Naive thymus-derived CD4-positive, alpha-beta T cell (primary cell): ENCODE measurements at places on chromosomes 6 and 20.

DNA sequence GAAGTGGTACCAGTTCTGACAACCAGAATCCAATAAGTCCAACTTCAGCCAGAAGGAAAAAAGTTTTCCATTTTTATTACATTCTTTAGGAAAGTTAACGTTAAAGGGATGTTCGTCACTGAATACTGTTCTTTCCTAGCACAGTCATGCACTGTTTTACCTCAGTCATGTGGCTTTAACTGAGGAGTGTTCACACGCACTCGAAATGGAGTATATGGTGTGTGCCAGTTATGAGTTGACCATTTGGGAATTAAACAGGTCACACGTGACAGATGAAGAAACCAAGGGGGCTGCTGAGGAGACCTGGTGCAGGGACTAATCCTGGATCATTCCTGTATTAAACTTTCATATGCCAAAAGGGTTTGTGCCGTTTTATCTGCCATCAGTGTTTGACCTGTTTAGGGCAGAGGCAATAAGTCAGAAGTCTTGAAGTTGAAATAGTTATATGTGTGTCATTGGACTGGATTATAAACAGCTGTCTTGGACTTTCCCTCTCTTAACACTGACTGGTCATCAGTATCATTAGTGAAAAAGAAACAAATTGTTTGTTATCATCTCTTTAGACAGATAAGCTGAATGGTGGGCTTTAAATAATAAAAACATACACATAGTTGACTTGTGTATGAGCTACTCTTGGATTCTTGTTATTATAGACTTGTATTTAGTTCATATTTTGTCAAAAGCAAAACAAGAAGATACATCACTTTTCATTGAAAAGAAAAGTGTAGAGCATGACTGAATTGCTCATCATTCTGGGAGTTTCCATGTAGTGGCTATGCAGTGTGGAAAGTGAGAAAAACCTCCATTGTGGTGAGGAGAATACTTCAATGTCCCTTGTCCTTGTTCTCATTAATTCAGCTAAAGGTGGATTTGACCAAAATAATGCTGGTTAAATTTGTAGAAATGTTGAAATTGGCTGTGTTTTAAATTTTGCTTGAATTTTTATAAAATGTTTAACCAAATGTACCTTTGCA, 123.5 kb upstream of the SAMD5 start:
- no peak for DNase-seq

DNA sequence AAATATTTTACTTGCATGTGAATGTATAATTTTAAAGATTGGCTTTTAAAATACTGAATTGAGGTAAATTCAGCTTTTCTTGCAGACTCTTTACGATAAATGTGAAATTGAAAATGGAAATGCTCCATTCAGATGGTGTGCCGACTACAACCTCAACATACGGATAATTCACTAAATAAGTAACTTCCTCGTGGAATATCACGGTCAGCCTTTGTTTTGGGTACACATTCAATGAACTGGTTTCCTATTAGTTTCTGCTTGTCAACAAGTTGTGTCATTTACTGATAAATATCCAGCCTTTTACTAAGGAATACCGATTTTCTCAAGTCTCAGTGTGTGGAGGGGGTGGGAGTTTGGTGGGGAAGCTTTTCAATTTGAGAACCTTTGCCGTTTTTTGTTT, 2.4 kb upstream of the IRF4 start:
- DNase-seq = no peak

DNA sequence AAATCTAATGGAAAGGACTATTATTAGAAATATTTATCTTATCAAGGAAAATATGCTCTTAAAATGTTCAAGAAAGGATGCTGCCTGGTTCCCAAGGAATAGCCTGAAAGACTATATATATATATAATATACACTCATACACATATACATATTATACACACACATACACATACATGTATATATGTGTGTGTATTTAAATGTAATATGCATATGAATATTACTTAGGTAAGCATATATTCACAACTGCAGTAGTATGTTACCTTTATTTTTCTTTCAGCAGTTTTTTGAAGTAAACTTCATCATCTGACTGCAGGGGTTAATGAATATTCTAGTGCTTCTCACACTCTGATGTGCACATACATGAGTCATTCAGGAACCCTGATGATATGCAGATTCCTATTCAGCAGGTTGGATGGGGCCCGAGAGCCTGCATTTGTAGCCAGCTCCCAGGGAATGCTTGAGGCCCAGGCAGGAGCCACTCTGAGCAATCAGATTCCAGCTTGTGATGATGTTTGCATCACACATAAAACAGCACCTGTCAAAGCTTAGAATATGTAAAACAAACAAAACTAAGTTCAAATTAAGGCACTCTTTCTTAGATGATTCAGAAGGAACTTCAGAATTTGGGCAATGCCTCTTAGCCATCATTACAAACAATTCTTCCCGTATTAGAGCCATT, 16.1 kb downstream of the MYLK4 start:
- DNase-seq = no peak

- DNase-seq = no peak
Measured at GRCh38 chr6:53236241-53236640, 87.6 kb upstream of the GCM1 start.

DNA sequence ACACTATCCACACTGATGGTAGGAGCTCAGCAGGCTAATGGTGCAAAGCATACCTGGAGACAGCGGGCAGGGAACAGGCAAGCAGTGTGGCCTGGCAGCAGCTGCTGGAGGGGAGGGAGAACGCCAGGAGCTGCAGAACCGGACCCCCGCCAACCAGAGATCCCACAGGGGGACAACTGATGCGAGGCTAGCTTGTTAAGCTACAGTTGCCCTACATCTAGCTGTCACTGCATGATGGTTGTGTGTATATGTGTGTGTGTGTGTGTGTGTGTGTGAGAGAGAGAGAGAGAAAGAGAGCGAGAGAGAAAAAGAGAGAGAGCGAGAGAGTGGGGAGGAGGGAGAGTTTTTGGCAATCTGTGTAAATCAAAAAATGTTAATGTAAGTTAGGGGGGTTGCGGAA, 69.7 kb upstream of the NHSL1 start:
- no peak for DNase-seq

- DNase-seq = no peak
Measured at GRCh38 chr20:38420388-38421085, 14.6 kb downstream of the SNHG17 start.

GRCh38 chr20:15612769-15613168, 960.5 kb downstream of the KIF16B start:
- DNase-seq = no peak

GRCh38 chr6:12298017-12298978, 8.1 kb downstream of the EDN1 start:
- DNase-seq = no peak

- DNase-seq = no peak
Measured at GRCh38 chr20:61646986-61647385, 394.9 kb downstream of the CDH4 start.

- DNase-seq = no peak
Measured at GRCh38 chr6:68635706-68636513, 828 bp downstream of the ADGRB3 start.

DNA sequence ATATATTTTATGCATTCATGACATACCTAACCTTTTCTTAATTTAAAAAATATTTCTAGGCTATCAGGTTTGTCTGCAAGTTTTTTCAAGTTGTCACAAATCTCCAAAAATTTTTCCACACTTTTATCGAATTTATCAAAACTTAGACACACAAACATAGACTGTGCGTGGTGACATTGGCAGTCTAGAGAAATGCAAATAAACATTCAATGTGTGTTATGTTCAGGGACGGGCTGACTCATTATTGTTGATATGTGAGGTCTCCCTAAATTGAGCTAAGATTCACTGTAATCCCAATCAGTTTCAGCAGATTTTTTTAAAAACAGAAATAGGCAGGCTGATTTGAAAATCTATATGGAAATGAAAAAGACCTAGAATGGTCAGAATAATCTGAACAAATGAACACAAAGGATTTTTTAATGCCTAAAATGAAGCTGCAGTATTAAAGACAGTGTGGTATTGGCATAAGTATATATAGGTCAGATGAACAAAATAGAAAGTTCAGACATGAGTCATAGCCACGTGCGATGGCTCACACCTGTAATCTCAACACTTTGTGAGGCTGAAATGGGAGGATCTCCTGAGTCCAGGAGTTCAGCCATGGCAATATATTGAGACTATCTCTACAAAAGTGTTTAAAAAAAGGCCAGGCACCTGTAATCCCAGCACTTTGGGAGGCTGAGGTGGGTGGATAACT, 19.2 kb downstream of the BLTP3A start:
- no peak for DNase-seq

- DNase-seq = no peak
Measured at GRCh38 chr6:111030008-111031007, 48.5 kb downstream of the RPF2 start.

- no peak for DNase-seq
Measured at GRCh38 chr6:36334832-36335459, 1.7 kb downstream of the BNIP5 start.

- no peak for DNase-seq
Measured at GRCh38 chr6:43257367-43258145, 14.3 kb downstream of the TTBK1 start.
